ENCODE measurements at places on chromosomes 2 and 18. TPM values are rescaled to one million over a fixed set of nuclear protein-coding genes. Genes with fewer than 3 reads are reported as not detected.

Gene XIRP2
- not detected for total RNA-seq

GRCh38 chr2:238162846-238163441 lies 4.2 kb downstream of the ERFE start:
- DNase-seq = no peak

Gene PDCL3
- 30.4 TPM for total RNA-seq

DNA sequence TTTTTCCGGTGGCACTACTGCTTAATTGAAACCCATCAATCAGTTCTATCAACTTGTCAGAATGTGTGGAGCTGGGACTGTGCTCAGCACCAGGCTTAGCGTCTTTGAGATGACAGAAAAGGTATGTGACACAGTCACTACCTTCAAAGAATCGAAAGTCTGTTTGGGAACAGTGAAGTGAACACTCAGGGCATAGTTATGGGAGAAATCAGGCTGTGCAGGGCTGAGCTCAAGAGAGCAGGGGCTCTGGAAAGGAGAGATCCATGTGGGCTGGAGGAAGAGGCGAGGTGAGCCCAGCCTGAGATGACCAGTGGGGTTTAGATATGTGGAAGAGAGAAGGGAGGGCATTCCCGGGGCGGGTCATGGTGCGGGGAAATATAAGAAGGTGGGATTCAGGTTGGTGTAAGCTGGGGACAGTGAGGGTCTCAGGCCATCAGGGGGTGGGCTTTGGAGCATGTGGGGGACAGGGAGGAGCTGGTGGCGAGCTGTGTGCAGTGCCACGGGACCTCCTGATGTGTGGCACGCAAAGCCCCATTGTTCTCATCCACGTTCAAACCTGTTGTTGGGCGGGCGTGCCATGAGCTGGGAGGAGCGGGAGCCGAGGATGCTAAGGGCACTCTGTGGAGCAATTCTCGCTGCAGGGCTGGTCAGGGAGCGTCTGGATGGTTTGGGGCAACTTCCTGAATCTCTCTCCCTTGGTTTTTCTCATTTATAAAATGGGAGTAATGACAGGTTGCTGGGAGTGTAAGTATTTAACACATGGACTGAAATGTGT lies 72.5 kb downstream of the VAPA start:
- DNase-seq = no peak

DNA sequence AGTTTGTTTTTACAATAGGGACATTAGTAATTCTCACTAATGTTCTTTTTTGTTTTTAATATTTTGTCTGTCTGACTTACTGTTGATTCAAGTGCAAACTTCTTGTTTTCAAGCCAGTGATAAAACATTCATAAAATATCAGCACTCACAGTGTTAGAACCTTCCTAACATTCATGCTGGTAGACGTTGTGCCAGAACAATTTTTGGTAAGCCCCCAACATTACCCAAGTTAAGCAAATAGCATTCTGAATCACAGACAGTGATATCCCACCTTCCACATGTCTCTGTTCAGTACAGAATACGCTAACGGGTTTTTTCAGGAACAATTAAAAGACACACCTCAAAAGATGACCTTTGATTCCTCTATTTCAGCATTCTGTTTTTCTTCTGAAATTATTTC lies 390.3 kb downstream of the ARHGAP15 start:
- no peak for DNase-seq

Gene TSGA10
- total RNA-seq = 1.8 TPM
